Immature natural killer cell (primary cell): ENCODE measurements at places on chromosomes 11 and 22.

DNA sequence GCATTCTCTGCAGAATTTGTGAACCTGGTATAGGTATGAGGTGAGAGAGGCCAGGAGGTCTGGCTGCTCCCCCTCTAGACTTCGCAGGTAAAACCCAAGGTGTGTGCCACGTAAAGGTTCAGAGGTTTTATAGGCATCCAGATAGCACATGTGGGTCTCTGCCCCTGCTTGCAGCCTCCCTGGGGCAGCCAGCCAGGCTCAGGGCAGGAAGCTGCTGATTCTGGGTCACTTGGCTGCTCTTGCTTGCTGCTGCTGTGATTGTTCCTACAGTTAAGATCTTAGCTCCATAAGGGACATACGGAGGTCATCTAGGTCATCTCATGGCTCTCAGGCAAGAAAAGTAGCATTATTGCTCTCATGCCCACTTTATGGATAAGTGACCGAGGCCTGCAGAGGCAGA lies 30.2 kb downstream of the ZBTB16 start:
- peak overlapping the region; percentile 88 for H3K27ac ChIP-seq
- H3K4me3 ChIP-seq = peak overlapping the region; percentile 57
- peaks cover 3% of the 10 kb centered on the region for H3K36me3 ChIP-seq
- no peak for DNase-seq
- H3K27me3 ChIP-seq = peaks cover 2% of the 10 kb centered on the region

DNA sequence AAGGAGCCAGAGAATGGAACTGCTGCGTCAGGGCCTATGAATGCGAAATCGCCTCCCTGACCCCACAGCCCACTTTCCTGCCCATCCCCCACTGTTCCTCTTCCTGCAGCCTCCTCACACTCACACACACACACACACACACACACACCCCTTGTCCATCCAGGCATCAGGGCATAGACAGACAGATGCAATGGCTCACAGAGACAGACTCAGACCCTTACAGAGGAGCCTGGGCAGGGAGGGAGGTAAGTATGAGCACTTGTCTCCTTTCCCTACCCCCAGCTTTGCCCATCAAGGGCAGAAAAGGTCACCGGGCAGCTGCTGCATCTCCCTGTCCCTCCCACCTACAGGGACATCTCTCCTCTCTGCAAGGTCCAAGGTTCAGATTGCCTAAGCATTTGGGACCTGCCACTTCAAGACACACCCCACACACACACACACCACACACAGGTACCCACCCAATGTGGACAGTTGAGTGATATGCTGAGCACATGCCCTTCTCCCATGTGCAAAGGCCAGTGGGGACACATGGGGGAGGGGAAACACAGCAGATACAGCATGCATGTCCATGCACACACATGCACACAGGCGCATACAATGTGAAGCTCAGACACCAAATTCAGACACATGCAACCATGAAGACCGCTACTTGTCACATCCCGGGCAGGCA lies 2.0 kb upstream of the NRXN2 start:
- peak overlapping the region; percentile 34 for H3K4me3 ChIP-seq
- DNase-seq = no peak
- H3K4me1 ChIP-seq = peaks cover 15% of the 10 kb centered on the region
- H3K36me3 ChIP-seq = peaks cover 14% of the 10 kb centered on the region

- no peak overlapping the region for H3K27ac ChIP-seq
- DNase-seq = no peak
- H3K27me3 ChIP-seq = peaks cover 8% of the 10 kb centered on the region
- no peaks in the 10 kb centered on the region for H3K36me3 ChIP-seq
These were observed 75.2 kb downstream of the RTL6 start for GRCh38 chr22:44422746-44423380.

GRCh38 chr11:117849781-117850414 lies 25.4 kb upstream of the FXYD2 start:
- peaks cover 24% of the 10 kb centered on the region for H3K27me3 ChIP-seq
- no peak overlapping the region for H3K27ac ChIP-seq
- DNase-seq = peak; percentile 68
- H3K4me3 ChIP-seq = peak overlapping the region; percentile 12
- peaks cover 6% of the 10 kb centered on the region for H3K36me3 ChIP-seq
- H3K4me1 ChIP-seq = peaks cover 15% of the 10 kb centered on the region

DNA sequence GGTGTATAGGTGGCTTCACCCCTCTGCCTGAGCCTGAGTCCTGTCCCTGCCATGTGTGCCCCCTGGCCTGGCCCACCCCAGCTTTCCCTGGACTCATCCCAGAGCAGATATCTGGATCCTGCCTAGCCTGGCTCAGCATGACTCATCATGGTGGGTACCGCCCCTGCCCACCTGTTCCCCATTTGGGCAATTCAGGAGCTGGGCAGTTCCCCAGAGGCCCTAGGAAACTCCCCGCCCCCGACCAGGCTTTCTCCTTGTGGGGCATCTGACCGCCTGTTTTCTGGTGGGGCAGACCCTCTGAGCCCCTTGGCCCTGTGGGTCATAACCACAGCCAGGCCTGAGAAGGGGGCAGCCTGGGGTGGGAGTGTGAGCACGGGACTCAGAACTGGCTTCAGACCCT lies 4.4 kb downstream of the TSPO start:
- H3K27me3 ChIP-seq = no peaks in the 10 kb centered on the region
- no peak overlapping the region for H3K27ac ChIP-seq

DNA sequence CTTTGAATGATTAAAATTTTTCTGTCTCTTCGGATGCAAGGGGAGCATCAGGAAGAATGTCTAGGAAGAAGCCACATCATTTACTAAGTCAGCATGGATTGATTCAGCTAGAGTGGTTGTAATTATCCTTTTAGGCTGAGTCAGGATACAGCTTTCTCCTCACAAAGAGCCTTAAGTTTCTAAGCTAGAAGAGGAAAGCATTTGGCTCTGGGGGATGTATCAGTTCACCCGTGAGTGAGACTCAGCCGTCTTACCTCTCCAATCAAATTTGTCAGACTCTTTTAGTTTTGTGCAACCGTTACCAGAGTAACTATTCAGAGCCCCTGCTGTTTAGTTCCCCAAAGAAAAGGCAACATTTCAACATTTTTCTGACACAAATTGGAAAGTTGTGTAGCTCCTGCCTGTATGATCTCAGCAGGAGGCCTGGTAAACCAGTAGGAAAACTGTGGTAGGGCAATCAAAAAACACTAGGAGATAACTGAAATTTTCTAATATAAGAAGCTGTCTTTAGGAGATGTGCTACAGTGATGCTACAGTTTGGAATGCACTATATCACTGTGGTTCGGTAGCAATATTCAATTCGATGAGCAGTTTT lies 432.4 kb upstream of the LUZP2 start:
- no peak overlapping the region for H3K27ac ChIP-seq
- no peak for DNase-seq
- H3K27me3 ChIP-seq = no peaks in the 10 kb centered on the region
- H3K4me1 ChIP-seq = no peaks in the 10 kb centered on the region

DNA sequence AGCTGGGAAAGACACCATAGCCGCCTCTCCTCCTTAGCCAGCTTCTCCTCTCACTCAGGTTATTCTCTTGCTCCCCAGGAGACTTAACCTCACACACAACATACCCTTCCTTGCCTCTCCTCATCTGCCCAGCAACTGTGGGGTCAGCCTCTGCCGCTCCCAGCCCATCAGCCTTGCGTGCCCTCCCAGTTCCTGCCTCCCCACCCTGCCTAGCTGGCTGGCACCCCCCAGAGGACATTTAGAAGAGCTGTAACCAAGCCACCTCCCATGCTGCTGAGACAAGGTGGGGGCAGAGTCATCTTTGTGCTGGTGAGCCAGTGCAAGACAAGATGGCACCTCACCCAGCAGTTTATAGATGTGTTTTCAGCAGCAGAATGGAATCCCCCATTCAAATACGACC lies 38.2 kb downstream of the TOM1 start:
- H3K36me3 ChIP-seq = peaks cover 20% of the 10 kb centered on the region
- no peak overlapping the region for H3K4me3 ChIP-seq
- no peak overlapping the region for H3K27ac ChIP-seq
- H3K27me3 ChIP-seq = peaks cover 6% of the 10 kb centered on the region
- H3K4me1 ChIP-seq = no peaks in the 10 kb centered on the region

- peaks cover 53% of the 10 kb centered on the region for H3K36me3 ChIP-seq
- peaks cover 19% of the 10 kb centered on the region for H3K4me1 ChIP-seq
- H3K4me3 ChIP-seq = peak overlapping the region; percentile 10
These were observed 71.5 kb upstream of the TTC12 start for GRCh38 chr11:113242767-113243397.

GRCh38 chr11:112903340-112903739 lies 57.9 kb upstream of the NCAM1 start:
- peaks cover 2% of the 10 kb centered on the region for H3K27me3 ChIP-seq
- H3K4me3 ChIP-seq = no peak overlapping the region
- H3K27ac ChIP-seq = no peak overlapping the region
- no peak for DNase-seq

DNA sequence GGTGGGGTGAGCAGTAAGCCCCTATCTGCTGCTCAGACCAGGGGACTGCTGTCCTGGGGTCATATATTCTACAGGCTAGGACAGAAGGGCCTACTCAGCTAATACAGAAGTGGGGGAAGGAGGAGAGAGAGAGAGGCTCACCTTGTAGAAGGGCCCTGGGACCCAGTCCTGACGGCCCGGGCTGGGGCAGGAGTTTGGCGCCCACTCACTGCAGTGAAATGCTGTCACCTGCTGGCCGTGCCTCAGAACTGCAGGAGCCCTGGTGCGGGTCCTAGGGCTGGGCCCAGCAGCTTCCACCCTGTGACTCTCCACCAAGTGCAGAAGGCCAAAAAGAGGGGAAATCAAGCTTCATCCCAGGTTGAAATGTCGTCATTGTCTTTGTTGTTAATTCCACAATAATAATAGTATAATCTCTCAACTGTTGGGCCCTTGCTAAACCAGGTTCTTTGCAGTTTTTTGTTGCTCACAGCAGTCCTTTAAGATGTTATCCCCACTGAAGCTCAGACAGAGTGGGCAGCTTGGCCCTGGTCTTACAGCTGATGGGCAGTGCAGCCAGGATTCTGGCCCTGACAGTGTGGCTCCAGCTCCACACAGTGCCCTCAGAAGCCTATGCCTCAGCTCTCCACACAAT lies 29.6 kb downstream of the TRIM29 start:
- H3K4me1 ChIP-seq = no peaks in the 10 kb centered on the region
- DNase-seq = peak; percentile 40
- no peaks in the 10 kb centered on the region for H3K36me3 ChIP-seq
- no peak overlapping the region for H3K27ac ChIP-seq
- peaks cover 8% of the 10 kb centered on the region for H3K27me3 ChIP-seq

- no peak for DNase-seq
- no peaks in the 10 kb centered on the region for H3K36me3 ChIP-seq
- no peaks in the 10 kb centered on the region for H3K27me3 ChIP-seq
- H3K4me3 ChIP-seq = no peak overlapping the region
- peaks cover 90% of the 10 kb centered on the region for H3K4me1 ChIP-seq
These were observed 61.8 kb downstream of the FAM83F start for GRCh38 chr22:40056559-40056958.

GRCh38 chr11:57402188-57403002 lies 11.9 kb upstream of the PRG2 start:
- no peak overlapping the region for H3K27ac ChIP-seq
- DNase-seq = no peak
- H3K4me1 ChIP-seq = peaks cover 2% of the 10 kb centered on the region
- H3K36me3 ChIP-seq = peaks cover 12% of the 10 kb centered on the region
- H3K4me3 ChIP-seq = no peak overlapping the region

GRCh38 chr11:2728663-2729332 lies 29.0 kb upstream of the KCNQ1OT1 start:
- H3K4me1 ChIP-seq = no peaks in the 10 kb centered on the region
- DNase-seq = no peak
- H3K36me3 ChIP-seq = no peaks in the 10 kb centered on the region
